ENCODE measurements at places on chromosomes 11 and 22.

GRCh38 chr11:114605370-114605769 lies 9.8 kb upstream of the NXPE4 start:
- no peak for DNase-seq

GRCh38 chr11:117842131-117842941 lies 17.8 kb upstream of the FXYD2 start:
- DNase-seq, result no peak

DNA sequence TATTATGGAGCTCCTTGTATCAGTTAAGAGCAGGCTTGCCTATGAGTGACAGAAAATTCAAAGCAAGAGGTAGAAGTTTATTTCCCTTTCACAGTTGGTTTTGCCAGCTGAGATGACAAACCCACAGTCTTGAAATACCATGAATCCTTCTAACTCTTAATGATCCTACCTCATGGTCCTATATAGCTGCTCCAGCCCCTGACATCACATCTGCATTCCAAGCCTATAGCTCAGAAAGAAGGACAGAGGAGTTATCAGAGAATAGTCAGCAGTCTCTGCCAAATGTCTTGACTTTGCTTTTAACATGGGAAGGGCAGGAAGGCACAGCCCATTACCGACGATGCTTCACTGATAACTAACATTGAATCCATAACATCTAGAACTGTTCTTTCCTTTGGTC lies 76.2 kb downstream of the APIP start:
- DNase-seq, result no peak

DNA sequence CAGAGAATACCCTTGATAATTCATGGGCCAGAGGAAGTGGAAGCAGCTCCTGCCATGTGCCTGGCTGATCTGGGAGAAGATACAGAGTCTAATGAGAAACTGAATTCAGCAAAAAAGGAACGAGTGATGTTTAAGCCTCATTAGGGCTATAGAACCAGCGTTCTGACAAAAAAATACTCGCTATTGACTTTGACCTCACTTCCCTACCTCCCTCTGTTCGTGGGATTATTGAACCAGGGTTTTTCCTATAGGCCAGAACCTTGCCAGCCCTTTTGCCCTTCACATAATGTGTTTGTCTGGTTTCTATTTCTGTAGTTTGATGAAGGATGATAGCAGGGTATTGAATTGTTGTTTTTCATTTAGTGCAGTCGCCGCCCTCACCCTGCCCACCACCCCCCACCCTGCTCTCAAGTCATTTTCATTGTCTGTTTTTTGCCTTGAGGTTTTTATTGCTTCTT lies 7.6 kb upstream of the RBFOX2 start:
- DNase-seq, result no peak

Measured in activated CD4-positive, alpha-beta memory T cell treated with anti-CD3 and anti-CD28 coated beads for 36 hours (primary cell).